Stimulated activated CD8-positive, alpha-beta memory T cell treated with anti-CD3 and anti-CD28 coated beads, Interleukin-15, amount 100 ng/mL, for 4 hours (primary cell): ENCODE measurements at places on chromosomes 1 and 21.

- DNase-seq, result no peak
These were observed 11.1 kb downstream of the TNFSF18 start for GRCh38 chr1:173039626-173040025.

DNA sequence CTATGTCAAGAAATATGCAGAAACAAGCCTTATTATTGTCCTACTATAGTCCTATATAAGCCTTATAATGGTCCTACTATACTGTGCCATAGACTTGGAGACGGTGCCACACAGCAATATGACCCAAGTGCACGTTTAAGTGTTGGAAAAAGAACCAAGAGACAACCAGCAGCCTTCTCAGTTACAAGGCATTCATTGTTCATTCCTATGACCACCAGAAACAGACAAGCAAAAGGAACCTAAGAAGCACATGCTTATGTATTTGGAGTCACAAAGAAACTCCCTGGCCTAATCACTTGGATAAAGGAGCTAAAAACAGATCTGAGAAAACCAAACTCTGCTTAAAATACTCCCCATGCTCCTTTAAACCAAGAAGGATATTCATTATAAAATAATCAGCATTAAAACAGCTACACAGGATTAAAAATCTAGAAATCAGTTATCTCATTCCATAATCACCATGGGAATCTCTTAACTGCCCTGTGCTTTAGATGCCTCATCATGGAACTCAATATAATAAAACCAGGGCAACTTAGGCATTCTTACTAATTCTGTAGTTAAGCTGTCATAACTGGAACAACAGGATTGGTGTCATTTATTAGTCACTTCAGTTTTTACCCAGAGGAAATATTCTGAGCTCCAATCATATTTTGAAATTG lies 7.0 kb downstream of the COLGALT2 start:
- no peak for DNase-seq

- no peak for DNase-seq
These were observed 17.7 kb downstream of the CD53 start for GRCh38 chr1:110890474-110891196.

GRCh38 chr1:118300808-118301207 lies 115.8 kb upstream of the SPAG17 start:
- no peak for DNase-seq

DNA sequence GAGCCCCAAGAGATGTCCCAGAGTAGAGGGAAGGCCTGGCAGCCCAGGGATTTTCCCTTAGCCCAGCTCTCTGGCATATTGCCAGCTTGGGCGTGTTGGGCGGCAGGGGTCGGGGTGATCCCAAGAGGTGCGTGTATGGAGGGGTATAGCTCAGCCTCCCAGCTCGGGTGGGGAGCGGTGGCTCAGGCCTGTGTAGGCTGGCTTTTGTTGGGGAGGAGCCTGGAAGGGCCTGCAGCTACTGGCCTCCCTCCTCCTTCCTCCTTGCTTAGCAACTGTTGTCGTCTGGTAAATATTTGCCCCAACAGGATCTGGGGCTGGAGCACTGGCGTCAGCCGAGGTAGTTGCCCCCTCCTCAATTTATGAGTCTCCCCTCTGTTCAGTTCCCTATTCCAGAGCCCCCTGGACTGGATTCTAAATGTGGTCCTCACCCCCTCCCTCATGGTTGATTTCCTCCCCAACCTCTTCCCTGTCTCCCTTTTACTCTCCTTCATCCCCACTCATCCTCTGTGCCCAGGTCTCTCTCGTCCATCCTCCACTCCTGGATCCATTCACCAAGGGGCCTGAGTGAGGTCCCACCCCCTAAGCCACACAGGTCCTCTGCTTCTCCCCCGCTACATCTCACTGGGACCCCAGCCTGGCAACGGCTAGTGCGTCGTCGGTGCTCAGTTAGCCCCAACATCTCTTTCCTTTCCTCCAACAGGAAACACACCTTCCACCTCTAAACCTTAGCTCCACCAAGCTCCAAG lies 10.3 kb upstream of the LMNA start:
- DNase-seq, result no peak

DNA sequence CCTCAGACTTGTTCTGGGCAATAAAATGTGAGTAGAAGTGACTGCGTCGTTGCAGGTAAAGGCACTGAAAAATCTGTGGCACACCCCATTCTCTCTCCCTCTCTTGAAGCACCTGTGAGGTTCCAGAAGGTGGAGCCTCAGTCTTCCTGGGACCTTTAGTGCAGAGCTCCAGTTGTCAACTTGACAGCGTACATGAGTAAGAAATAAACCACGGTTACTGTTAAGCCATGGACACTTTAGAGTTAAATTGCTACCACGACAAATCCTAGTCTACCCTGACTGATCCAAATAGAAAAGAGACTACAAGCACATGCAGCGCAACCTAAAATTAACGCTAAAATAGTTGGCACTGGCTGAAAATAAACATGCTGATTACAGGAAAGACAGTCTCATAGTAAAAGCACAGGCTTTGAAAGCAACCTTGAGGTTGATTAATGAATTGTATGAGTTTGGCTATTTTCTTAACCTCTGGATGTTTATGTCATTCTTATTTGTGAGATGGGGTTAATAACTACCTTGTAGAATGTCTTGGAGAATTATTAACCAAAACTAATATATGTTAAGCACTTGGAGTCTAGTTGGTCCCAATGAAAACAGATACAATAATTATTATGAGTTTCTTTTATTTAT lies 93.0 kb upstream of the PLPPR4 start:
- no peak for DNase-seq

- no peak for DNase-seq
These were observed 61.3 kb upstream of the KCNE2 start for GRCh38 chr21:34302521-34302920.
